ENCODE measurements at places on chromosomes 3 and 15. TPM values are rescaled to one million over a fixed set of nuclear protein-coding genes. Genes with fewer than 3 reads are reported as not detected.

DNA sequence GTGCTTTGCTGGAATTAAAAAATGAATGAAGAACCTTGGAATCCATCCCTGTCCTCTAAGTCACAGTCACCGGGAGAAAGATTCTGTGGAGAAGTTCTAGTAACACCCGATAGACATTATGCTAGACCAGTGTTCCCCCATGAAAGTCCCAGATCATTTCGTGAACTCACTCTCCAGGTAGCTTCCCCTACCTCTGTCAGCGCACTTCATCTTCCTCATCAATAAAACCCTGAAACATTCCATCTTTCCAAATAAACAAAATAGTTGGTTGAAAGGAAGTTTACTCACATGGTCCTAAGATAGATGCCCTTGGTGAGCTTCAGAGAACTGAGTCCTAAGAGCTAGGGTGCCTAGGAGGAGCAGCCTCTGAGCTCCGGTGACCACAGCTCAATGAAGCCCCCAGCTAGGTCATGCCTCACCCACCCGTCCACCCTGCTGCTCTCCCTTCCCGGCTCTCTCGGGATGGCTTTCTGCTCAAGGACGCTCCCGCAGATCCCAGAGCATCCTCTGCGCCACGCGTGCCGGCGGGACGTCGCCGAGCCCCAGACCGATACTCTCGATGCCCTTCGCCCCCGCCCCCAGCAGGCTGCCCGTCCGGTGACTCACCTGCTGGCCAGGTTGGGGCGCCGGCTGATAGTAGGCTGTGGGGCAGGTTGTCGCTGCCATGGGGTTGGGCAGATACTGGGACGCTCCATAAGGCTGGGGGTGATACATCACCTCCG, 776 bp downstream of the VGLL3 start:
- no peak for DNase-seq

DNA sequence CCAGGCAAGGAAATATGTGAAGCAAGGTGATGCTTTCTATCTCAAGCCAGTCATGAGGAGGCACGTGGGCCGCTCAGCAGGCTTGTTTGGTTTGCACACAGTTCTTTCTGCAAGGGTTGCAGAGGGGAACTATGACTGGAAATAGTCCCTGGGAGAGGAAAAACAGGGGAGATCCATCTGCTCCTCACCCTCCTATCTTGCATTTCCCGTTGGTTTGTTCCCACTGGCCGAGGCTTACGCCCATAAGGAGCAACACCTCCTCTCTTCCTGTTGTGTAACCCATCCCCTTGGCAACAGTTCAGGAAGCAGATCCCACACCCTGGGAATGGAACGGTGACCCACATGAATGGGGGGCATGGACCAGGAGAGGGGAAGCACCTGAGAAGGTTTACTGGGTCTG, 72.1 kb upstream of the MAGI1 start:
- no peak for DNase-seq

DNA sequence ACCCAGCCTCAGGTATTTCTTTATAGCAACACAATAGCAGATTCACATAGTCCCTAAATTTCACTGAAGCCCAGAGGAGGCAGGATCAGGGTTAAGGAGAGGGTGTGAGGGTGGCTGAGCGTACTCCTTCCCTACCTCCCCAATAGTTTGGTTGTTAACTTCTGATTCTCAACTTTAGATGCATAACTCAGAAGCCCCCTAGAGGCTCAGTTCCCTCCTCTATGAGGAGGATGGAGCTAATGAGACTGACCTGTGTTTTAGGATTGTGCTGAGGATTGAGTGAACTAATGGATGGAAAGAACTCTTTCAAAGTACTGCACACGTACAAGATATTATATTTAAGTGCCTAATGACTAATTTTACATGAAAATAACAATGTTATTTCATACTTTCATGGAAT, 249.3 kb upstream of the SOX14 start:
- no peak for DNase-seq

XCR1 gene
- total RNA-seq, result not detected

RARB gene
- not detected for total RNA-seq

HYAL1 gene
- total RNA-seq, result 0.28 TPM

Data from activated CD4-positive, alpha-beta memory T cell treated with anti-CD3 and anti-CD28 coated beads, Interleukin-2, amount 10 ng/mL, durations not matched to agents 7 days and 5 days (primary cell).